Suprapubic skin (tissue), 4 donors: ENCODE measurements at places on chromosomes 6 and 20.

DNA sequence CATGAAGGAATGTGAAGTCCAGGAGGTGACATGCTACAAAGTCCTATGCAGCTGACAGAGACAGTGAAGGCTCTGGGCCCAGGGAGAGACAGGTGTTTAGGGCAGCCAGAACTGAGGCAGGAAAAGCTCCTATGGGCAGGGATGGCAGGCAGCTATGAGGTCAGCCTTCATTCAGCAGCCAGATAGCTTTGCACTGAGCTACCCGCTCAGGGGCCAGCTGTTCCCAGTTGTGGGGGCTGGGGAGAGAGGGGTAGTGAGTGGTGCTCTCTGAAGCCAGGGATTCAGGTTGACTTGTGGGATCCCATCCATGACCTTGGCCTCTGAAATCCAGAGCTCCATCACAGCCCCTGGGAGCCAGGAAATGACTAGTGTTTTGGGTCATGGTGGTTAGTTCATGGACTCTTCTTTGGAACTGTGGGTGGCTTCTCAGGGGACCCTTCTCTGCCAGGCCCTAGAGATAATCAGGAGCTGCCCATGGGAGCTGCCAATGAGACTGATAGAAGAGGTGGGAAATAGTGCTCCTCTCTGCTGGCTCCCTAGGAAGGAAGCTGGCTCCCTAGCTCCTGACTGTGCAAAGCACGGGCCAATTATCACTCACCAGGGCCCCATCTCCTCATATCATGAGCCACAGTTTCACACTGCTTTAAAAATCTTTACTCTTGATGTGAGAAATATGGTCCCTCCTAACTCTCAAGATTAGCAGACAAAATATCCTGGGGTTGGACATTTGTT is 127.7 kb downstream of the VEGFA start:
- no peaks in the 10 kb centered on the region for H3K27me3 ChIP-seq
- no peaks in the 10 kb centered on the region for H3K36me3 ChIP-seq
- DNase-seq = no peak
- H3K4me1 ChIP-seq = no peaks in the 10 kb centered on the region

DNA sequence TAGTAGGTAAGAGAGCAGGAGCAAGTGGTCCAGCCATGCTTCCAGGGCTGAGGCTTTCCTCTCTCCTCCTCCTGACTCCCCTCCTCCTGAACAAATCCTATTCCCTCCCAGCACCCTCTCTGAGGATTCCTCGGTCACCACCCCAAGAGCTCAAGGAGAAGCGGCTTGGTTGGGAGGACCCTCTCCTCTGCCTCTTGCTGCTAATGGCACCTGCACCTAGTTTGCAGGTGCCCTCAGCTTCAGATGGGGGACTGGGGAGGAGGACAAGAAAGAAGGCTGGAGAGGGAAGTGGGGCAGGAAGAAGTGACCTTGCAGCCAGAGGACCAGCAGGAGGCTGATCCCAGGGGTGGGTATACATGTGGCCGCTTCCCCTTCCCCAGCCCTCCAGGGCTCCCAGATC is 17.5 kb downstream of the NCR2 start:
- H3K36me3 ChIP-seq = no peaks in the 10 kb centered on the region
- no peak overlapping the region for H3K4me3 ChIP-seq
- no peak for DNase-seq
- H3K27ac ChIP-seq = no peak overlapping the region
- no peaks in the 10 kb centered on the region for H3K4me1 ChIP-seq
- H3K27me3 ChIP-seq = peaks cover 61% of the 10 kb centered on the region

GRCh38 chr20:52889225-52889624 is 82.9 kb upstream of the TSHZ2 start:
- H3K4me3 ChIP-seq = no peak overlapping the region
- no peak overlapping the region for H3K27ac ChIP-seq
- no peaks in the 10 kb centered on the region for H3K27me3 ChIP-seq
- no peaks in the 10 kb centered on the region for H3K36me3 ChIP-seq
- no peaks in the 10 kb centered on the region for H3K4me1 ChIP-seq
- no peak for DNase-seq

- no peak overlapping the region for H3K27ac ChIP-seq
- no peaks in the 10 kb centered on the region for H3K36me3 ChIP-seq
- H3K27me3 ChIP-seq = no peaks in the 10 kb centered on the region
Measured at GRCh38 chr6:143555582-143555981, 44.1 kb upstream of the FUCA2 start.

DNA sequence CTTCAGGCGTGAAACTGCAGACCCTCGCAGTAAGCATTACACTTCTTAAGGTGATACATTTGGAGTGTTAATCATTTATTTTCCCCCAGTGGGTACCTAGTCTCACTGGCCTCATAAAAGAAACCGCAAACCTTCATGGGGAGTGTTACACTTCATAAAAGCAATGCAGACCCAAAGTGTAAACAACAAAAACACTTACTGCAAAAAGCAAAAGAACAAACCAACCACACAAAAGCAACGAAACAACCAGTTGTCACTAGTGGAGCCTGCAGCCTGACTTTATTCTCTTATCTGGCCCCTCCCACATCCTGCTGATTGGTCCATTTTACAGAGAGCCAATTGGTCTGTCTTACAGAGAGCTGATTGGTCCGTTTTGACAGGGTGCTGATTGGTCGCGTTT is 23.8 kb downstream of the LY86 start:
- peaks cover 4% of the 10 kb centered on the region for H3K4me1 ChIP-seq
- no peak for DNase-seq
- no peaks in the 10 kb centered on the region for H3K27me3 ChIP-seq
- no peaks in the 10 kb centered on the region for H3K36me3 ChIP-seq
- no peak overlapping the region for H3K27ac ChIP-seq

GRCh38 chr6:162543221-162543620 is 184.3 kb downstream of the PRKN start:
- no peak for DNase-seq
- H3K36me3 ChIP-seq = no peaks in the 10 kb centered on the region
- H3K27ac ChIP-seq = no peak overlapping the region
- no peaks in the 10 kb centered on the region for H3K4me1 ChIP-seq
- H3K4me3 ChIP-seq = no peak overlapping the region
